ENCODE measurements at places on chromosomes 5 and 9.

GRCh38 chr5:55908804-55909203 lies 57.6 kb downstream of the IL31RA start:
- no peak for DNase-seq

GRCh38 chr5:176830995-176831423 lies 20.6 kb downstream of the UNC5A start:
- DNase-seq = no peak

GRCh38 chr5:137836298-137836697 lies 31.4 kb upstream of the MYOT start:
- DNase-seq = no peak

DNA sequence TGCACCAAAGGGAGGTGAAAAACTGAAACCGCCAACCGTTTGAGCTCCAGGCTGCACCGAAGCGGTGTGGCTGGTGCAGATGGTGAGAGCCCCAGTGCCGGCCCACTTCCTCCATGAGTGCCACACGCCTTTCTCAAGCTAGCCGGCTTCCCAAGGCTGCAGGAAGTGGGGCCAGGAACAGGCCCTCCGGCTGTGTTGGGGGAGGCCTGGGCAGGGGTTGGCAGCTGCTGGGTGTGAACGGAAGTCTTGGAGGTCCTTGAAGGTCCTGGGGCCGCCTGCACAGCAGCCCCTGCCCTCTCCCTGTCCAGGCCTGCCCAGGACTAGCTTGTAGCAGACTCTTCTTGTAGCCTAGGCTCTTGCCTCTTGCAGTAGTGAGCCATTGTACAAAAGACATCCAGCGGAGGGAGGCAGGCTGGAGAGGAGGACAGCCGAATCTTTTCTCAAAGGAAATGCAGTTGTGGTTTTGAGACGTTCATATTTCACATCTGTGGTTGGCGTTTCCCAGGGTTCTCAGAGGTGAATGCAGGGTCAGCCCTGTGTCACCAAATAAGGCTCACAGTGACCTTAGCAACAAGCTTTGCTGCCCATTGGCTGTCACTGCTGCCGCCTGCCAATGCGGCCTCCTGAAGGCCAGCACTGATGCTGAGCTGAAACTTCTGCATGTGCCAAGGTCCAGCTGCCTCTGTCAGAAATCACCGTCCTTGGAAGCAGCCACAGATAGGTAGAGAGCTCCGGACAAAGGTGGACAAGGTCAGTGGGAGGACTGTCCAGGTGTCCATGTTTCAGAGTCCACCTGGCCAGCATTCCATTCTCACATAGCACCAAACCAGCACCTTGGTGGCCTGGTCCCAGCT lies 23.9 kb downstream of the IRF1 start:
- no peak for DNase-seq

DNA sequence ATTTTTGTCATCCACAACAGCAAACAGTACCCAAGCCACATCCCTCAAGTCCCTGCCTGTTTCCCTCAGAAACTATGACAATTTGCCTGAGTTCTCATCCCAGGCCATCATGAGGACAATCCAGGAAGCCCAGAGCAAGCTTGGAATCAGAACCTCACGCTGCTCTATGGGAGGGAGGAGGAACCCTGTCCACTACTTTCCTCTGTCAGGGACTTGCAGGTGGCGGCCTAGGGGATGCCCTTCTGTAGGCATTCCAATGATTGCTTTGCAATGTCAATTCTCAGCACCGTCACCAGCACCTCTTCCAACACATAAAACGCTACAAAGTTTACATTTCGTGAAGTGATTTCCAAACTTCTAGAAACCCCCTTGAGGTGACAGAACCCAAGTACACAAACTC lies 170.4 kb upstream of the FSTL4 start:
- no peak for DNase-seq

Measured in stimulated activated CD8-positive, alpha-beta memory T cell treated with anti-CD3 and anti-CD28 coated beads, Interleukin-15, amount 100 ng/mL, for 4 hours (primary cell).